ENCODE measurements at places on chromosomes 2 and 18.

DNA sequence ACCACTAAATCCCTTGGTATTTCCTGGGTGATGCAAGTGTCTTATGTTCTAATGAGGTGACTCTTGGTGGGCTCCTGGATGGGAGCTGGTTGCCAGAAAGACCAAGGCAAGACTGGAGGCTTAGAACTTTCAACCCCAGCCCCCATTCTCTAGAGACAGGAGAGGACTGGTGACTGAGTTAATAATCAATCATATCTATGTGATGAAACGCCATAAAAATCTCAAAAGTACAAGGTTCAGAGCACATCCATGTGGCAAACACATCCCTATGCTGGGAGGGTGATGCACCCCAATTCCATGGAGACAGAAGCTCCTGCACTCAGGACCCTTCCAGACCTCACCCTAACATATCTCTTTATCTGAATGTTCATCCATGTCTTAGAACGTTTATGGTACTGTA is 139.5 kb upstream of the LINC00305 start:
- DNase-seq: no peak

GRCh38 chr2:104853534-104854497 is at the start of gene POU3F3:
Gene POU3F3 (plus strand): TSS chr2:104854115. CDS start chr2:104855511, 1,396 bp downstream.
- DNase-seq: peak; percentile 79

DNA sequence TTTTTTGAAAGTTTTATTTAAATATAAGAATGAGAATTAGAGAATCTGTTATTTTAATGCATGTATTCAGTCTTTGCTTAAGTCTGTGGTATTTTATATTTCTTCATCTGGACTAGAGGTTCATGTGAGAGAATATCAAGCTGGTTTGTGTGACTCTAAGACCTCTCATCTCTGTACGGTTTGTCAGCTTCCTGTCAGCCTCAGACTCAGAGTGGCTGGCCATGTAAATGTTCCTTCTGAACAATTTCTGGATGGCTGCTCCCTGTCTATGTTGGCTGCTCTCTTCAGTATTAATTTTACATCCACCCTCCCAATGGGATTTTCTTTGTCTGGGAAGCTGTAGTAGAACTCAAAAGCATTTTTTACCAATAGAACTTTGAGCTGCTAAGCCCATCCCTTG is 225.3 kb upstream of the THUMPD2 start:
- peak; percentile 22 for DNase-seq

DNA sequence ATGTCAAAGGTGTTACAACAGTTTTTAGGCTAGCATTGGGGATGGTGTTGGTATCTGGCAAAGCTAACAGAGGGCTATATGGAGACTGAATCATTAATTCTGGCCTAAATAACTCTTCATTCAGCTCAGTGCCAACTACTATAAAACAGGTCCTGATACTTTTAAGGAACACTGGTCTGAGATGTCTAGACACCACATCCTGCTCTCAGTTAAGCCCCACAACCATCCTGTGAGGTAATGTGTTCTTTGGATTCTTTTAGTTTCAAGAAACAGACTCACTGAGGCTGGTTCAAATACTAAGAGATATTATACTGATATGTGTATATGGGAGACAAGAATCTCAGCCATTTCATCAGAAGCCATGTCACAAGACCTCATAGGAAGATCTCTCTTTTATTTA is 14.2 kb upstream of the HK2 start:
- no peak for DNase-seq

- DNase-seq: no peak
These were observed 364.6 kb downstream of the LRP1B start for GRCh38 chr2:141766225-141766624.

GRCh38 chr2:174607989-174608865 is 10.6 kb upstream of the WIPF1 start:
- DNase-seq: no peak

DNA sequence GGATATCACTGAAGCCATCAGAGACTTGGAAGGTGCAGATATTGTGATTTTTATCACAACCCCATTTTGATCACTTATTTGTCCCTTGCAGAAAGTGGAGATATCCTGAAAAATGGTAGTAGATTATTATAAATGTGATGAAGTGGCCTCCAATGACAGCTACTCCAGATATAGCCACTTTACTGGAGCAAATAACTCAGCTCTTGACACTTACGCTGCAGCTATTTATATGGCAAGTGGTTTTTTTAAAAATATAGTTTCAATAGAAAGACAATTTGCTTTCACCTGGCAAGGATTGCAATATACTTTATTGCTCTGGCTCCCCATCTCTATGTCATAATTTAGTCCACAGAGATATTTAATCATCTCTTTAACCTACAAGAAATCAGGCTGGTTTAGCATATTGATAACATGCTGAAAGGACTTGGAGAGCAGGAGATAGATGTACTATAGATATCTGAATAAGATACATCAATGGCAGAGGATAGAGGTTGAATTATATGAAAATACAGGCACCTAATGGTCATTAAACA is 182.8 kb upstream of the SKOR2 start:
- DNase-seq: no peak

All from M059J (cell line).